ENCODE measurements at places on chromosomes 5 and 9. TPM values are rescaled to one million over a fixed set of nuclear protein-coding genes. Genes with fewer than 3 reads are reported as not detected.

MRPL22 gene
- total RNA-seq, result 21.4 TPM

ACOT12 gene
- total RNA-seq, result not detected

WHRN gene
- total RNA-seq, result 15.1 TPM

CYSRT1 gene
- 0.29 TPM for total RNA-seq

ESM1 gene
- 0.48 TPM for total RNA-seq

TMEFF1 gene
- 0.29 TPM for total RNA-seq

GRCh38 chr9:115615821-115616665, 498.1 kb upstream of the TNC start:
- no peak for DNase-seq

DNA sequence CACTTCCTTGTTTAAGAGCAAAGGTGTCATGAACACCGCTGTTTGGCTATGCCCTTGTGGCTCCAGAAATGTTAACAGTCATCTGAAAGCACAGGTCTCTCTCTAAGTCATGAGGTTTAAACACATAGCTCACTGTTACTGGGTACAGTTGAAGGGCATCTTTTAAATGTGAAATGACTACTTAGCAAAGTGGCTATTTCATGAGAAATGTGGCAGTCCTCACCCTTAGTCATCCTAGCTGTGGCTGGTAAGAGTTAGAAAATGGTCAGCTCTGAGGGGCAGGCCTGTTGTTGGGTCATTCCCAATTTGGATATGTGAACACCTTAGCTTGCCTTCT, 24.2 kb upstream of the TMEM171 start:
- DNase-seq, result no peak

DNA sequence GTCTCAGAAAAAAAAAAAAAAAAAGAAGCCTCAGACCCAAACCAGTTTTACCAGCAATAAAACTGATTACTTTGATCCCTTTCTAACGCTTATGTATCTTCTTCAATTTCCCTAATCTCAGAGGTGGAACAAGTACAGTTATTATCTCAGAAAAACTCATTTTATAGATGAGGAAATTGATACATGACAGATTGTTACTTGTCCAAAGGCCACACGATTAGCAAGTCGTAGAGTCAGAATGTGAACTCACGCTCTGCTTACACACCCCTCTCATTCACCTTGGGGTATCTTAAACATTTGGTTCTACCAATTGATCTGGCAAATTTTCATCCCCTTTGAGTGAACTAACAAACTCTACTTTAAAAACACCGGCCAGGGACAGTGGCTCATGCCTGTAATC, 110.2 kb downstream of the SUSD1 start:
- no peak for DNase-seq

GRCh38 chr5:21802869-21803490, 1050.2 kb downstream of the CDH12 start:
- DNase-seq, result no peak

GRCh38 chr5:11595045-11595444, 309.2 kb downstream of the CTNND2 start:
- no peak for DNase-seq

- no peak for DNase-seq
Measured at GRCh38 chr9:22049411-22049810, 40.3 kb upstream of the CDKN2B start.

- no peak for DNase-seq
Measured at GRCh38 chr5:4245511-4245910, 649.9 kb downstream of the IRX1 start.

DNA sequence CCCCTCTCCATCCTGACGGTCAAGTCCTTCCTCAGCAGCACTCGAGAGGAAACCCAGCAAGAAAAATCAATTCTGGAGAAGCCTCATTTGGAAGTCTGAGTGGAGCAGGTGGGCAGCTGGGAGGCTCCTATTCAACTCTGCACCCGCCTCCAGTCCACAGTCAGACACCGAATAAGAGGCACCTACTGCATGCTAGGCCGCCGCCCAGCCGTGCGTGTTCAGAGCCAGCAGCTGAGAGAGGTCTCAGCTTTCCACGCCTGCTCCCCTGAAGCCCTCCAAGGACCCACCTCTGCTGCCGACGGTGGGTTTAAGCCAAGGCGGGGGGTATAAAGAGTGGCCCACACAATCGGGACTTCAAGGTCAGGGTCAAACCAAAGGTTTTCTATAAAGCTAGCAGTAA, 41.9 kb downstream of the VAV2 start:
- DNase-seq, result no peak

DNA sequence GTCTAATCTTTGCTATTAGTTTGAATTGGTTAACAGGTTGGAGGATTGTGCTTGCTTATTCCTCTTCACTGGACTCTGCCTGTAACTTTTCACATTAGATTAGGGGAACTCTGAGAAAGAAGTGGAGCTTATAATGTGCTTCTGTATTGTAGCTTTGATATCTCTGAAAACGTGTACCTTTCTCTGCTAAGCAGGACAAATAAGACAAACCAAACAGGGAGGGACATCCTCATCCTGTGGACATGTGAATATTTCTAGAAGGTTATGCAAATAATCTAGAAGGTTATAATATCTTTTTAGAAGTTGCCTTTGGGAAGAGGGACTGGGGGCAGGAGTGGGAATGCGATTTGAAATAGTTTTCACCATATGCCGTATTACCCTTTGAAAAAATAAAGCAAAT, 11.7 kb downstream of the IQGAP2 start:
- no peak for DNase-seq

GRCh38 chr5:32003981-32004380, 170.1 kb downstream of the GOLPH3 start:
- DNase-seq, result no peak

- no peak for DNase-seq
Measured at GRCh38 chr9:38026021-38026809, 42.8 kb downstream of the SHB start.

DNA sequence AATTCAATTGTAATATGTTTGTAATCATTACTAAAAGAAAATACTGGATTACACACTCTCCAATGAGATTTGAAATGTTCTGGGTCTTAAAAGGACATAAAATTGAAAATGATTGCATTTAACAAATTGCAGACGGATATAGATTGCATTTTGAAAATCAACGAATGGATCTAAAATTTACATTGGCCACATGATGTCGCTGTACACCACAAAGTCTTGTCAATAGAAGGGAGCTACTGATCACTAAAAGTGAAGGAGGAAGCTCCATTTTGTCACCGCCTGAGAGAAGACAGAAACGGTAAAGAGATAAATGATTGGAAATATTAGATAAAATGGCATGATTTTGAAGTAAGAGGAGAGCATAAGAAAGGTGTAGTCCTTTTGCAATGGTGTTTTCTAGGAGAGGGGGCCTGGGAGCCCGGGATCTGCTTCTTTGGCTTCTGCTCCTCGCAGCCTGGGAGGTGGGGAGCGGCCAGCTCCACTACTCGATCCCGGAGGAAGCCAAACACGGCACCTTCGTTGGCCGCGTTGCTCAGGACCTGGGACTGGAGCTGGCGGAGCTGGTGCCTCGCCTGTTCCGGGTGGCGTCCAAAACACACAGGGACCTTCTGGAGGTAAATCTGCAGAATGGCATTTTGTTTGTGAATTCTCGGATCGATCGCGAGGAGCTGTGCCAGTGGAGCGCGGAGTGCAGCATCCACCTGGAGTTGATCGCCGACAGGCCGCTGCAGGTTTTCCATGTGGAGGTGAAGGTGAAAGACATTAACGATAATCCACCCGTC, at the start of gene PCDHA1:
Gene PCDHA1 (plus strand): TSS at position 236 of the 782 bp plus-strand sequence.
- DNase-seq, result no peak

DNA sequence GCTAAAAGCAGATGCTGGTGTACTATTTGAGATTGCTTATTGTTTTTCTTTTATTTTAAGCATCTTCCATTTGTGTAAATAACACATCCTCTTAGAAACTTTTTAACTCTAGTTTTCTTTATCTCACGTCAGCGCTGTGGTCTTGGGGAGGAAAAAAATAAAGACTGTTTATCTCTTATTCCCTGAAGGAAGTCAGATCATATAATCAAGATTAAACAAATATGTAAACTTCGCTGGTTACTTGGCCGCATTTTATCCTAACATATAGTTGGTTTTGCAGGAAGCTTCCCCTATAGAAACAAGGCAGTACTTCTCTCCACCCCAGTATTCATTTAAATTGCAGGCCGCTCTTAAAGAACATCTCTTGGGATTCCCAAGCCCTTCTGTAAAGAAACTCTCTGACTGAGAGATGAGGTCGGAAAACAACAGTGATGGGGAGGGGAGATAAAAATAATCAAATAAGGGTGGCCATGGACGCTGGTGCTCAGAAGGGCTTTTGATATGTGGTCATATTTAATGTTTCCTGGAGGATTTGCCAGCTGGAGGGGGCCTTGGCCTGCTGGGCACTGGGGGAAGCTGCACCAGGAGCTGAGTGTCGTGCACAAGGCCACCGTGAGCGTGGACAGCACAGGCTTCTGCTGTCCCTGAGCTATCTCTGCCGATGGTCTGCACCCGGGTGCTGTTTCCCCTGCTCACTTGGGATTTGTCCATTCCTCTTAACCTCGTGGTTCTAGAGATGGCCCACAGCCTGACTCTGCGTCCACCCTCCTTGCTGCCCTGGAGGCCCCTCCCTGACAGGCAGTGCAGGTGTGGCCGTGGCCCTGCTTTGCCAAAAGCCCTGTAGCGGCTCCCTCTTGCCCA, 23.8 kb downstream of the NEURL1B start:
- no peak for DNase-seq

GRCh38 chr9:32665101-32665500, 29.6 kb upstream of the TAF1L start:
- DNase-seq, result no peak

GRCh38 chr9:136282272-136282861, 21.5 kb downstream of the CCDC187 start:
- no peak for DNase-seq

- DNase-seq, result no peak
Measured at GRCh38 chr9:124392254-124392870, 22.9 kb downstream of the PSMB7 start.

DNA sequence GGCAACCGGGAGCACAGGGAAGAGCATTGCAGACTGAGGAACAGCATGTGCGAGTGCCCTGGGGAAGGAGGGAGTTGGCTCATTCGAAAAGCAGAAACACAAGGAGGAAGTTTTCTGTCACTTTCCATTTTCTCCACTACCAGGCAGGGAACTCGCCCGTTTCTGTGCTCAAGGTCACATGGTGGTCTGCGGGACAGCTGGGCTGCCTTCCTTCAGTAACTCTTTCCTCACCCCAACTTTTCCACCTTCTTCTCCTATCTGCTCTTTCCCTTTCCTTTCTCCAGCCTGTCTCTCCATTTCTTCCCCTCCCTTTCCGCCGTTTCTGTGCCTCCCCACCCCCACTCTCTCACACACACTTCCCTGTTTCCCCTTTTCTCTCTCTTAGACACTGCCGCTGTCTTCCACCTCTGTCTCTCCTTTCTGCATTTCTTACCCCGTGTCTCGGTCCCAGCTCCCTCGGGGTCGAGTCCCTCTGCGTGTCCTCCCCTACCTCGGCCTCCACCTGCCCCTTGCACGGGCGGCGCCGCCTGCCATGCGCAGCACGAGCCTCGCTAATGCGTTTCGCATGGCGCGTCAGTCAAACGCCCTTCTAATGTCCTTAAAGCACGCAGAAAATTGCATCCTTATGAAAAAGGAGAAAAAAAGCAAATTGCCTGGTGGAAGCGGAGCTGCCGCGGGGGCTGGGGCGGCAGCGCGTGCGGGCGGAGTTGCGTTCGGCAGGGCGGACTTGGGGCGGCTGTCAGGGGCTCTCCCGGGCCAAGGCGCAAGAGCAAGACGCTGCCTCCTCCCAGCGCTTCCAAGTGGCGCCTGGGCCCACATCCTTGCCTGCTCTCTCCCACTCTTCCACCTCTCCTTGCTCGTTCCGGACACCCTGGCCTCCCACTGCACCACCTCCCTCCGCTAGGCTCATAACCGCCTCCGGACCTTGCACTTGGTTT, 9.5 kb downstream of the BARX1 start:
- DNase-seq, result no peak

- peak; percentile 85 for DNase-seq
Measured at GRCh38 chr5:178113141-178113787, at the start of gene N4BP3. Gene N4BP3 (plus strand): TSS chr5:178113532. CDS start chr5:178119584, 6,052 bp downstream.

Data from breast epithelium (tissue), 4 donors.